Activated CD4-positive, alpha-beta T cell treated with anti-CD3 and anti-CD28 coated beads, Interleukin-2, amount 10 ng/mL, durations not matched to agents 24 days and 14 days (primary cell): ENCODE measurements at places on chromosomes 6 and 20. TPM values are rescaled to one million over a fixed set of nuclear protein-coding genes. Genes with fewer than 3 reads are reported as not detected.
A peak's percentile ranks its signal among the peaks of the same experiment; 100 is the strongest.

DNA sequence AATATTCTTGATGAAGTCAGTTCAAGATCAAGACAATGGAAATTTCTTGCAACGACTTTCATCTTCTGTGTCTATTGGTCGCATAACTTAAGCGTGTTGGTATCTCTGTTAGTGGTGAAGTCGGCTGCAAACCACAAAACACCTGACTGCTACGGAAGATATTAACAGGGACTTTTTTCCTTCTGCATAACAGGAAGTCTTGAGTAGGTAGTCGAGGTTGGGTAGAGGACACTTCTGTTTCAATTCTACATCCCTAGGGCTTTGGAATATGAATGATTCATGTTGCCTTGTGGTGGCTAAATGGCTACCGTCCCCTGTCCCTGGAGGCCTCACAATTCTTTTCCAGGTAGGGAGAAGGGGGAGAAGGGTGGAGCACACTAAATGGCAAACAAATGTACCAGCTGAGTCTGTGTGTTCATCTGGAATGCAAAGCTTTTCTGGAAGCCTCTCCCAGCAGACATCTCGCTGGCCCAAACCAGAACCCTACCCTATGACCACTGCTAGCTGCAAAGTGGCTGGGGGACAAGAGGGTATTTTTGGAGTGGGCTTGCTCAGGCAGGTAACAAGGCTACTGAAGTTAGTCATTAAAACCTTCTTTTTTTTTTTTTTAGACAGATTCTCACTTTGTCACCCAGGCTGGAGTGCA lies 34.6 kb upstream of the NKX2-2 start:
- H3K27me3 ChIP-seq, result no peaks in the 10 kb centered on the region
- H3K27ac ChIP-seq, result peak overlapping the region; percentile 78
- peaks cover 22% of the 10 kb centered on the region for H3K4me1 ChIP-seq
- H3K36me3 ChIP-seq, result peaks cover 1% of the 10 kb centered on the region
- peak overlapping the region; percentile 52 for H3K4me3 ChIP-seq
- peak; percentile 86 for DNase-seq

Gene EXOC2
- 43.6 and 44.1 TPM in 2 replicates for total RNA-seq

Gene TINAG
- total RNA-seq, result not detected in 2 replicates

GRCh38 chr20:11352041-11352440 lies 565.7 kb upstream of the BTBD3 start:
- no peak overlapping the region for H3K27ac ChIP-seq
- no peaks in the 10 kb centered on the region for H3K27me3 ChIP-seq
- H3K36me3 ChIP-seq, result no peaks in the 10 kb centered on the region
- H3K4me1 ChIP-seq, result no peaks in the 10 kb centered on the region
- H3K4me3 ChIP-seq, result no peak overlapping the region

DNA sequence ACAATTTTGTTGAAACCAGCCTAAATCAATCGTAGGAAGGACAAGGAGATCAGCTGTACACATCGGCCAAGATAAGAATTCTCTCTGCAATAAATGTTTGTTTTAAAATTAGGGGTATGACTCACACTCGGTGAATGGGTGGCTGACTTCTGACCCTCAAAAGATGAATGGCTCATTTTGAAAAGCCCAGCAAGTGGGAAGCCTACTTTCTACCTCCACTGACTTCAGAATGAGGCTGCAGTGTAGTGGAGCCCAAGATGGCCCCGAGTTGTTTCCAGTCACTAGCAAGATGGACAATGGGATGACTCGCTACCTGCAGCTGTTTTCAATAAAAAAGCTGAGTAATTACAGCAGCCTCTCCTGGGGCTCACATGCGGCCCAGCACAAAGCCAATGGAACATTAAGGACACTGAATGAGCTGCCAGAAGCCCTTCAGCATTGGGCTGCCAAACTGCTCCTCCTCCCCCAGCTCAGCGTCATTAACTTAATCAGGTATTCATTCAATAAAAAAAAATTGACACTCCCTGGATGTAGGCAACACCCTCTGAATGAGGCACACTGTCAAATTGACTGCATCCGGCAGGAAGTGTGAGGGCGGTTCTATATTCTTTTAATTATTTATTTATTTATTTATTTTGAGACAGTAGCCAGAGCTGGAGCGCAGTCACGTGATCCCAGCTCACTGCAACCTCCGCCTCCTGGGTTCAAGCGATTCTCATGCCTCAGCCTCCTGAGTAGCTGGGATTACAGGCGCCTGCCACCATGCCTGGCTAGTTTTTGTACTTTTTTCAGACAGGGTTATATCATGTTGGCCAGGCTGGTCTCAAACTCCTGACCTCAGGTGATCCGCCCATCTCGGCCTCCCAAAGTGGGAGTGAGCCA lies 107.3 kb downstream of the GMPR start:
- no peak overlapping the region for H3K4me3 ChIP-seq
- DNase-seq, result no peak
- H3K27ac ChIP-seq, result no peak overlapping the region
- peaks cover 3% of the 10 kb centered on the region for H3K36me3 ChIP-seq

Gene SALL4
- total RNA-seq, result 0.28 and 0.75 TPM in 2 replicates

- H3K4me3 ChIP-seq, result no peak overlapping the region
- H3K27ac ChIP-seq, result no peak overlapping the region
- peaks cover 17% of the 10 kb centered on the region for H3K27me3 ChIP-seq
- no peaks in the 10 kb centered on the region for H3K4me1 ChIP-seq
- H3K36me3 ChIP-seq, result no peaks in the 10 kb centered on the region
- no peak for DNase-seq
Observed at GRCh38 chr6:89555806-89556205, 82.7 kb downstream of the LYRM2 start.

Gene NOTCH4
- 0.28 and 0.37 TPM in 2 replicates for total RNA-seq

DNA sequence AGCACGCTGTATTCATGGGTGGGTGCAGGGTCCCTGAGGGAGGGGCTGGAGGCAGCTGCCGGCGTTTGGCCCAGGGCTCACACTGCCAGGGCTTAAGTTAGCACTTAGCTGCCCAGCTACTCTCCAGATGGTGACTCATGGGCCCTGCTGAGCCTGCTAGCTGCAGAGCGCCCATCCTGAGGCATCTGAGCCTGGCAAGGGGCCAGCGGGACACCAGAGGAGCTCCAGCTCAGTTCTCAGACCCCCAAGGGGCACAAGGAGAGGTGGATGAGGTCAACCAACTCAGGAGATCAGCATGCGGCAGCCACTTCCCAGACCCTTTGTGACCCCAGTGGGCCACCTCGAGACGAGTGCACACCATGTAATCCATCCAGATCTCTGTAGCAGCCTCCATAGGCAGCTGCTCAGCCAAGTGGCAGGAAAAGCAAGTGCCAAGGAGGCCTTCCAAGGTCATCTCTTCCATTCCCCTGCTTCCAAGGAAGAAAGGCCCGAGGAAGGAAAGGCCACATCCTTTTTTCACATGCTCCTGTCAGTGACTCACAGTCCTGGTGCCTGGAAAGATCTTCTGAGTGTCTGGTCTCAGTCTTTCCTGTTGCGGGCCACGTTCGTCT lies 35.3 kb downstream of the FOXP4 start:
- DNase-seq, result no peak
- no peak overlapping the region for H3K27ac ChIP-seq
- no peak overlapping the region for H3K4me3 ChIP-seq
- peaks cover 3% of the 10 kb centered on the region for H3K4me1 ChIP-seq

GRCh38 chr20:32914031-32914430 lies 55.3 kb downstream of the EFCAB8 start:
- no peaks in the 10 kb centered on the region for H3K27me3 ChIP-seq
- H3K4me3 ChIP-seq, result no peak overlapping the region
- no peak overlapping the region for H3K27ac ChIP-seq
- no peak for DNase-seq
- H3K4me1 ChIP-seq, result no peaks in the 10 kb centered on the region

DNA sequence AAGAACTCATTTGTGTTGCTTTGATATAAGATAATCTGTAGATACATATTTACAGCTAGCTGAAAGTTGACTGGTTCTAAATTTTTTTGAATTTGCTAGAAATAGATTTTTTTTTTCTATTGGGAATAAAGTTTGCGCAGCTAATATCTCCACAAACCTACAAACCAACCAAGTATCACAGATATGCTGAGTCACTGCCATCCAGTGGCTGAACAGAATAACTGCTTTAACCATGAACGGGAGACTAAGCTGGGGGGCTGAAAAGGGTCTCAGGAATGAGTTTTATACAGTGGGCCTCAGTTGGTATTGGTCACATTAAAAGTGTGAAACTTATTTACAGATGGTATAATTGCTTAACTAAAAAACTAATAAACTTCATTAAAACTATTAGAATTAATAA lies 326.7 kb upstream of the CNR1 start:
- no peak overlapping the region for H3K27ac ChIP-seq
- H3K27me3 ChIP-seq, result peaks cover 2% of the 10 kb centered on the region
- H3K36me3 ChIP-seq, result no peaks in the 10 kb centered on the region
- H3K4me3 ChIP-seq, result no peak overlapping the region
